Pancreas (tissue), 10 donors: ENCODE measurements at places on chromosomes 6 and 20. TPM values are rescaled to one million over a fixed set of nuclear protein-coding genes. Genes with fewer than 3 reads are reported as not detected.

Gene ECT2L
- total RNA-seq = not detected

DNA sequence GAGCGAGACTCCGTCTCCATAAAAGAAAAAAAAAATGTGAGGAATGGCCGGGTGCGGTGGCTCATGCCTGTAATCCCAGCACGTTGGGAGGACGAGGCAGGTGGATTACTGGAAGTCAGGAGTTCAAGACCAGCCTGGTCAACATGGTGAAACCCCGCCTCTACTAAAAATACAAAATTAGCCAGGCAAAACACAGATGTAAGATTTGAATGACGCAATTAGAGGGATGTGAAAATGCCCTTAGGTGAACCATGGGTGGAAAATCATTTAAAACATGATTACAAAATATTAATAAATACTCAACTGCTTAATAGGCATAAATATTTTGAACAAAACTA is 20.9 kb downstream of the COL9A3 start:
- DNase-seq = no peak

Gene SPTLC3
- total RNA-seq = 9.3 TPM

Gene BCAS1
- total RNA-seq = 0.28 TPM

- DNase-seq = no peak
Measured at GRCh38 chr6:157107915-157108651, 215.2 kb downstream of the TMEM242 start.

DNA sequence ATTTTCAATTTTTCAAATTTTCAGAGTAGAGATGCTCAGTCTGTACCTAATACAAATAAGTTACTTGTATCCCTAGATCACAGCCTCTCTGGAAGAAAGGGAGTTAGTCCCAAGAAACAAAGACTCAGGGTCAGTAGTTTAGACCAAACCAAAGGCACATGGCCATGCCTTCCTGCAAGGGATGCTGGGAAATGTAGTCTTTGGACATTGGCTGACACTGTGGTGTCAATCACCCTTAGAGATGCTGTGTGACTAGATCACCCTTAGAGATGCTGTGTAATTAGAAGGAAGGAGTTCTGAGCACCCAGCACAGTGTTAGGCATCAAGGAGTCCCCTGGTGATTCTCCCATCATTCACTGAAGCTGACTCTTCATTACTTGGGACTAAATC is 202.1 kb downstream of the NFATC2 start:
- DNase-seq = no peak

DNA sequence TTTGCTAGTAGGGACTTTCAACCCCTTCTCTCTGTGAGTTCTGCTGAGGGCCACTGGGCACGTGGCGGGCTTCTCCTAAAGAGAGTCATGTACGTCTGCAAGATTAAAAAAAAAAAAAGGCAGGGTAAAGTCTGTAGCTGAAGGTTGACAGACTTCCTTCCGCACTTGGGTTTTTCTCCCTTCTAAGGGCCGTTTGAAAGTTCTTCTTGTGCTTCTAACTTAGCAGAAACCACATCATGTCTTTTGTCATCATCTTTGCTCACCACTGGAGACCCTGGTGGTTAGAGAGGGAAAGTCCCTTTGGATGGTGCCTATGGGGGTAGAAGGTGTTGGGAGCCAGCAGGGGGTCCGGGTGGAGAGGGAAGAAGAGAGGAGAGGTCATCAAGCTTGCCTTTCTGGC is 31.4 kb downstream of the PRDM1 start:
- DNase-seq = no peak

GRCh38 chr20:47489448-47489872 is 12.2 kb upstream of the NCOA3 start:
- no peak for DNase-seq

DNA sequence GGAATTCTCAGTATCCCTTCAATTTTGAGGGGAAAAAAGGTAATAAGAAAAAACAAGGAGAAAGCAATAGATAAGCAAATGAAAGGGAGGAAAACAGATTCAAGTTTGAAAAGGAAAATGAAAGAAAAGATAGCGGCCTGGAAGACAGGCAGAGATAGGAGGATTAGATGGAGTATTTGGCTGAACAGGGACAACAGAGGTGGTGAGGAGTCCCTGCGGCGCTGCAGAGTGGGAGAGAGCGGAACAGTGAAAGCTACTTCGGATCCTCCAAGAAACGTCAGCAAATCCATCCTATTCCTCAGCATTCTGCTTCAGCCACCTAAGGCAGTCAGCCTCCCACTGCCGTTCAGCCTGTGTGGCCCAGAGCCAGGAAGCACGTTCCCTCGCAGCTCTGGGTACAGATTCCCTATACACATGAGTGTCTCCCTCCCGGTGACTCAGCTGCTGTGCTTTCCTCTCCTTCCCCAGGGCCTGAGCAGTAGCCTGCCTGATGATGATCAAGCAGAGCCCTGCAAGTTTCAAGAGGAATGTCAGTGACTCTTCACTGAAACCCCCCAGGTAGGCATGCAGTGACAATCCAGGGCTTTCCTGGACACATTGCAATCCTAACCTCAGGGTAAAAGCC is 43.4 kb upstream of the CDYL start:
- DNase-seq = peak; percentile 16

- DNase-seq = no peak
Measured at GRCh38 chr20:61930776-61931475, 134.8 kb downstream of the TAF4 start.

DNA sequence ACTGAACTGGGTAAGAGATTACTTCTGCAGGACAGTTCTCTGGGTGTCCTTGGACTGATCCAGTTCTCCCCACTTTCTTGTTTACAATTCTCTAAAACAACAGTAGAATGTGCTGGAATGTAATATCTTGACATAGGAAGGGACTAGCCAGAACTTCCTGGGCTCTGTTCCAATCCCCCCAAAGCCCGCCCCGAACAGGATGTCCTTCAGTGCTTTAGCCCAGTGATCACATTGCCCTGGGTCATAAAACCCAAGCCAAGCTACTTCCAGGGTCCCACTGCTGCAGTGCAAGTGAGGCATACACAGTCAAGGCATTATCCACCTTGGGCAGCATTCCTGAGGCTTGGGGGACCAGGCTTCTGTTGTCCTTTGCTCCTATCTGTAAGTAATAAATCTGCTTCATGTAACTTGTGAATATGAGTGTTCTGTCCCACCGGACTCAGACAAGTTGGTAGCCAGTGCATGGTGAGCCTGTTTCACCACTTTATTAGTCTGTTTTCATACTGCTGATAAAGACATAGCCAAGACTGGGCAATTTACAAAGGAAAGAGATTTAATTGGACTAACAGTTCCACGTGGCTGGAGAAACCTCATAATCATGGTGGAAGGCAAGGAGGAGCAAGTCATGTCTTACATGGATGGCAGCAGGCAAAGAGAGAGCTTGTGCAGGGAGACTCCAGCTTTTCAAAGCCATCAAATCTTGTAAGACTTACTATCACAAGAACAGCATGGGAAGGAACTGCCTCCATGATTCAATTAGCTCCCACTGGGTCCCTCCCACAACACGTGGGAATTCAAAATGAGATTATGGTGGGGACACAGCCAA is 23.5 kb downstream of the FITM2 start:
- no peak for DNase-seq

DNA sequence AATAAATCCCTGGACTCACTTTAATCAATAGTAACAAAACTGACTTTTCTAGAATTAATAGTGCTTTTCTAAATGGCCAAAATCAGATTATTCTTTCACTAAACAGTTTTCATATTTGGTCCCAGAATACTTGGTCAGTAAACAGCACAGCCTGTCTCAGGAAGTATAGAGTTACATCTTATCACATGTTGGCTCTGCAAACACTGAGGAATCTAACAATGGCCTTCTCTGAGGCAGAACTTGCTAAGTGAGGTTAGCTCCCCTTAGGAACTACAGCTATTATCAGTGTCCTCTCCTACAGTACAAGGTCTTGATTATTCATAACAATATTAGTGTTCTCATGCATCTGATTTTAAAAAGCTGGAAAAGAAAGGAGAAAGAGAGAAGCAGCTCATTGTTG is 1622.8 kb downstream of the HACE1 start:
- no peak for DNase-seq

Gene POPDC3
- total RNA-seq = not detected

GRCh38 chr20:49676581-49677291 is 36.9 kb downstream of the B4GALT5 start:
- no peak for DNase-seq

- DNase-seq = no peak
Measured at GRCh38 chr20:49993301-49993751, 10.5 kb downstream of the SNAI1 start.

Gene SLC35B2
- total RNA-seq = 30.4 TPM

Gene RRP36
- total RNA-seq = 21.6 TPM

DNA sequence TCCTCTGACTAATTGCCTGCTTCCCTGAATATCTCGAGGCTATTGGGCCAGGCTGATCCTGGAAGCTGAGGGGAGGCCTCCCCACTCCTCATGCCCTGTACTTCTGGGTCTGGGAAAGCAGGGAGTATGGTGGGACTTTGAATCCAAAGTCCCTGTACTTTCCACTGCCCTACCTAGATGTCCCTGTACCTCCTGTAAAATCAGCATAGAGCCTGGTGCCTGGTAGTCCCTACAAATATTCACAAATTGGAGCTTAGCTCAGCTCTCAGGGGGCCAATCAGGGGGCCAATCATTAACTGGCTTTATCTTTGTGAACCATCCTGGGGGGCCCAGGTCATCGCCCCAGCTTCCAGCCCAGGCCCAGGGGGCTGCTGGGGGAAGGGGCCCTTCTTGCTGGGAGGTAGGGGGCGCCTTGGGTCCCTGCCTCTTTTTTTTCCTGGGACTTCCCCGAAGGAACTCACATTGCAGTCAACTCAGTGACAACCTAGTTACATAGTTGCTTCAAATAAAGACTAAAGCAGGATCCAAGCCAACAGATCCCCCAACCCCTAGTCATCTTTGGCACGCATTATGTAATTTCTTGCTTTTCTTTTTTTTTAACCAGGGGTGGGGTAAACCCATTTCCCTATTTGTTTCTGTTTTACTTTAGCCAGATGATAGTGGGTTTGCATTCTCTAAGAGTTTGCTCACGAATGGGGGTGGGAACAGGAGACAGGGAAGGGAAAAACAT is 6.9 kb upstream of the VEGFA start:
- DNase-seq = no peak

Gene CPNE5
- 0.76 TPM for total RNA-seq

DNA sequence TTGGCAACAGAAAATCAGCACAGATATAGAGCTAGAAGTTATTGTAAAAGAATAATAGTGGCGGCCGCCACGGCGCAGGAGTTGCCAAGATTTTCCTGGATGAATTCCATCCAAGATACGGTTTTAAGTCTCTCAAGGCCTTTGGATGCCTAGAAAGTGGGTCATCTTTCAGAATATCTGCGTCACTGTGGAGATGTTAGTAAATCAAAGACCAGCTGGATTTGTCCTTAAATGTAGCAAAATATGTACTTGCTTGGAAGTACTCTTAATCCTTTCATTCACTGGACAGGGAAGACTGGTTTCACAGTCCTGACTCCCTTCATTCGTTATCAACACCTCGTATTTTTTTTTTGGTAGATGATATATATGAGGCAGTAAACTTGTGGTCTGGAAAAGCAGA is 83.0 kb downstream of the SLC22A3 start:
- DNase-seq = no peak

DNA sequence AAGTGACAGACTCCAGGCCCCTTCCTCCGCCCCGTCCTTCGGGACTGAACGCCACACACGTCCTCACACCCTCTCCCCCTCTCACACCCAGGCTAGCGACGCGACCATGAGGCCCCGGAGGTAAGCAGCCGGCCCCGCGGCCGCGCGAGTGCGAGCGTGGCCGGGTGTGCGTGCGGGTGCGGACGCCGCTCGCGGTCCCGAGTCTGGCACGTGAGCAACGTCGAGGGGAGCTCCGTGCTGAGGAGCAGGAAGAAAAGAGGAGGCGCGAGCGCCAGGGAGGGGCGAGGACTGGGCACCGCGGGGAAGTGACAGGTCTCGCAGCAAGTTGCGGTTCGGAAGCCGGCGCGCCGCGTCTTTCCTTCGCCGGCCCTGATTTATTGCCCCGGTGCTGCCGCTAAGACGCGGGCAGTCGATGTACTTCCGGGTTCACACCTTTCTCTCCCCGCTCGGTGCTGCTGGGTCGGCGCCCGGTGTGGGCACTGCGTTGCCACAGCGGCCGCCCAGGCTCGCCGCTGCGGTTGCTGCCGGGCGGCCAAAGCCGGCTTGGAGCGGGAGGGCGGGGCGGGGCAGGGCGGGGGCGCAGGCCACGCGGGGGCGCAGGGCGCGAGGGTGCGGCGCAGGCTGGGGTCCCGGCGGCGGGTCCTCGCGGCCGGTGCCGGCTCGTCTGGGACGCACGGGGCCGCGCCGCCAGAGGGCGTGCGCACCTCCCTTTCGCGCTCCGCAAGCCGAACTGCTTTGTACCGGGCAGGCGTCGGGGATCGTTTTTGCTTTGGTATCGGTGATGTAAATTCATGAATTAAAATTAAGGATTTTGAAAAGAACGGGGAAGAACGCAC is 15.8 kb upstream of the LIN28B start:
- no peak for DNase-seq

- DNase-seq = no peak
Measured at GRCh38 chr20:48260129-48260756, 475.0 kb upstream of the SULF2 start.

GRCh38 chr6:135496800-135497411 is 634 bp downstream of the AHI1 start:
- no peak for DNase-seq

DNA sequence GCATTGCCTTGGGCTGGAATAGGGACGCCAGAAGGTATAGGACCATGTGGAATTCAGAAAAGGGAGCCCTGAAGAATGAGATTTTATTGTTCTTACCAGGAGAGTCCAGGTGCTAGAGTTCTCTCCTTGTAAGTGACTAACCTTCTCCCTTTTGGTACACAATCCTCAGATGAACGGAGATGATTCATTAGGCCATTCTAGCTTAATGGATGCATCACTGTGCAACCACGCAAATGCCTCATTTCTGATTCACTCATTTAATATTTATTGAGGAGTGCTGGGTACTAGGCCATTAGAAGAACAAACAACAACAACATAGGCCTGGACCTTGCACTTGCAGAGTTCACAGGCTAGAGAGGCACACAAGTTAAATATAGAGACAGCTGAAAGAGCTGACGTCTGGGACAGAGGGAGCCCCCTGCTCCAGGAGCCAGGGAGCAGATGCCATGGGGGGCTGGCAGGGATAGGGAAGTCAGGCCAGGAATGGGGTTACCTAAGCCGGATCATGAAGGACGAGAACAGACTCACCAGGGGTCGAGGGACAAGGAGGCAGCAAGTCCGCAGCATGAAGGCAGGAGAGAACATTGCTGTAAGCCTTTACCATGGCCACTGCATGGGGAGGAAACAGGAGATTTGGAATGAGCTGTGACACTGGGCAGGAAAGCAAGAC is 179.5 kb upstream of the AKAP12 start:
- no peak for DNase-seq

Gene FRS3
- 4.5 TPM for total RNA-seq

DNA sequence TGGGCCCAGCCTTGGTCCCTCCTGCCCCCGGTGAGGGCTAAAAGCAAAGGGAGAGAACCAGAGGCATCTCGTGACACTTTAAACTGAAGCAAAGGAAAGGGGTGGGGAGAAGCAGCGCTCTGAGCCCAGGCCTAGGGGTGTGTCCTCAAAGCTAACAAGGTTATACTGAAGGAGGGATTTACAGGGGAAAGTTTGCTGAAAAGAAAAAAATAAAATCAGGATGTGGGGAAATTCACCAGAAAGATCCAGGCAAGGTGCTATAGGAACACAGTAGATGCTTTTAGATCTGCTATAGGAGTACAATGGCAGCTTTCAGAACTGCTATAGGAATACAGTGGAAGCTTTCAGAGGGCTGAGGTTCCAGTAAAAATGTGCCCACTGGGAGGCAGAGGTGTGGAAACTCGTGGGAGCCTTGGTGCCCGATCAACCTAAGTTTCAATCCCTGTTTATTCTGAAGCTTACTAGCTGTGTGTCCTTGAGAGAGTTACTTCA is at the start of gene COL9A1:
TSS of gene COL9A1 (minus strand) at position 51 of the 492 bp plus-strand sequence. CDS start 160 bp downstream, outside the sequence.
- DNase-seq = no peak
